Memory B cell (primary cell): ENCODE measurements at places on chromosomes 5 and 9.

- no peak for DNase-seq
These were observed 105.2 kb downstream of the RGS3 start for GRCh38 chr9:113568571-113569321.

- no peak for DNase-seq
These were observed 12.9 kb downstream of the YTHDC2 start for GRCh38 chr5:113526421-113526820.

- DNase-seq: no peak
These were observed 27.2 kb downstream of the TMEM245 start for GRCh38 chr9:109092587-109092986.

DNA sequence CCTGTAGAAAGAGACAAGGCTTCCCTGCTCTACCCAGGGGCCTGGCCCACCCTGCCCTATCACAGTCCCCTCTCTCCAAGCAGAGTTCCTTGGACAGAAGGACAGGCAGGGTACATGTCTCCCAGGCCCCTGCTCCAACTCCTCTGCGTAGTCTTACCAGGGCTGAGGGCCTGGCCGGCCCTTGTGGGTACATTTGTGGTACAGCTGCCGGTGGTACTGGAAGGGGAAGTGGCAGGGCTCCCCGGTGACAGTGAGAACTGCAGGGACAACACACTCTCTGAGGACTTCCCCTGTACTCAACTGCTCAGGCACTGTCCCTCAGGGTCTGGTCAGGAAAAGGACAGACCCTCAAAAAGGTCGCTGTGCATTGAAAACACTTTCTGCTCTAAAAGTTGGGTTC is 3.6 kb downstream of the F12 start:
- DNase-seq: peak; percentile 54

- DNase-seq: no peak
These were observed 186.2 kb downstream of the DCP2 start for GRCh38 chr5:113162770-113163169.

DNA sequence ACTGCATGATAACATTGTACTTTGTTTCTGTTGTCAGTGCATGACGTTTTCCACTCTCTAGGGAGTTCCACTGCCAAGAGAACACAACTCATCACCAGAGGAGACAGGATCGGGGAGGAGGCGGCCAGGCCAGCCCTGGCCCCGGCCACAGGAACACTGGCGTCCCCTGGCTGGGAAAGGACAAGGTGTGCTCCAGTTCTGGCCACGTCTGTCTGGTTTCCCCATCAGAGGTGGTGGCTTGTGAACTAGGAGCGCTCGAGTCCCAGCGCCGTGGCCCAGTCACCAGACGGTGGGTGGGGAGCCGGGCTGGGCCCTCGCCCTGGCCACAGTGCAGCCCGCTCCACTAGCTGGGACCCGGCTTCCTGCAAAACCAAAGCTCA is 211.9 kb upstream of the IRX4 start:
- DNase-seq: no peak

DNA sequence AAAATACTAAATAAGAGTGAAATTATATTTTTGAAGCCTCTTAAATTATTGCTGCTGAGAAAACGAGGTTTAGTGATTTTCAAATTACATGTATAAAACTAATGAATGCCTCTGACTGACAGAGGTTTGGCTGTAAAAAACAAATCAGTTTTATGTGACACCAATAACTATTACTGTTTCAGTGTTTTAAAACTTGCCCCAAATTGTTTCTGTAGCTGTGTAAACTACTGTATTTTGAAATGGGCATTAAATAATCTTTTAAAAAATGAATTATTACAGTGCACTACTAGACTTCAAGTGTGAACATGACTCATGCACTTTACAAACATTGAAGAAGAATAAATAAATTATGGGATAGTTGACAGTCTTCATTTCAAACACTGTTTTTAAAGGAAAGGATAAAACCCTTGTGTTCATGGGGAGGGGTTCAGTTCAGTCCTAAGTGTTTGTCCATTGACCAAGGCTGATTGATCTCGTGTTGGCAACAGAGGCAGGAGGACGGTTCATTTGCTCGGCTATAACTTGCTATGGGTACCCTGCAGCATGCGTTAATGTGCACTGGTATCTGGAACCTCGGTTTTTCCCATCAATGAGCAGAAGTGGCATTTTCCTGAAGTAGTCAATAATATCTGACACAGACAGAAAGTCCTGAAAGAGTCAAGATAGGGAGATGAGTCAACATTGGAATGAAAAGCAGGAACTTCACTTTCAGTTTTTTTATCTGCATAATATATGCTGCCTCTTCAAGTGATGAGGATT is 15.6 kb downstream of the C5orf58 start:
- DNase-seq: no peak

DNA sequence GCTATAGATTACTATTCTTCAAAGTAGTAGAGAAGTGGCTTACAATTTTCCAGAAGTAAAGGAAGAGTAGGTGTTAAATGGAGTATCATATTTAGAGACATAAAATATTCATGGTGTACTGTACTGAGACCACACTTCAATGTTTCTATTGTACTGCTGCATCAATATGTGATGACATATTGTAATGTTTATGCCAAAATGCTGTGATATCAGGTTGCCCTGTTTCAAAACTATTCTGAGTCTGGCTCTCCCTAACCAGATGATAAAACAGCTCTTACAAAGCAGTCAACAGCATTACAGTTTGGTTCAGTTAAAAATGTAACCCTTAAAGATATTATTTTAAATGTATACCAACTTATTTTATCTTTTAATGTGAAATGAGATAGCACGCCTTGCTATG is 30.8 kb upstream of the ACOT12 start:
- DNase-seq: no peak

- no peak for DNase-seq
These were observed 452.2 kb downstream of the KDM4C start for GRCh38 chr9:7209990-7210389.

GRCh38 chr9:138097501-138097991 is 220.0 kb downstream of the CACNA1B start:
- no peak for DNase-seq

DNA sequence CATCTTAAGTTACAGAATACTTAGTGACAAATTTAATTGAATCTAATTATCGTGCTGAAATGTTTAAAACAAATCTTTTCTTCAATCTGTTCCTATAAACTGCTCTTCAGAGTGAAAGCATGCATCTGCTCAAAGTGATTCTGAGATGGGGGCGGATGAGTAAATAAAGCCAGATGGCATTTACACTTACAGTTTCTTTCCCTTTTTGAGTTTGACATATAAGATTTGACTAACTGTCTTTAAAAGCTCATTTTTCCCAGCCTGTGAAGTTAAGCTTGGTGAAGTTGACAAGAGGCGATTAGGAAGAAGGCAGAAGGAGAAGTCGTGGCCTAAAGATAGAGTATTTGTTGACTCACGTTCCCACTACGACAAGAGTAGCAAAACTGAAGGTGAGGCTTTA is 137.4 kb downstream of the LPAR1 start:
- no peak for DNase-seq

GRCh38 chr5:55471468-55471867 is 63.3 kb downstream of the PLPP1 start:
- no peak for DNase-seq

GRCh38 chr5:72722792-72723452 is 93.5 kb upstream of the TNPO1 start:
- DNase-seq: no peak

DNA sequence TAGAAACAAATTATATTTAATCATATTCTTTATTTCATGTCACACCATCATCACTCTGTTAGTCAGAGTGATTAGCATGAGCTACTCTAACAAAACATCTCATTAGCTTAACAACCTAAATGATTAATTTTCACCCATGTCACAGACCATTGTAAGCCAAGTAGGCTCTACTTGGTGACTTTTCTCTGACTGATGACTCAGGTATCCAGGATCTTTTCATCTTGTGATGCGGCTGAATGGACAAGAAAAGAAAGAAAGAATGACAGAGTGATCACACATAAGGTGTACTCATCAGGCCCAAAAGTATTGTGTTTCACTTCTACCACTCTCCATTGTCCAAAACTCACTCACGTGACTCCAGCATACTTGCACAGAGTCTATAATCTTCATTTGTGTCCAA is 299.3 kb downstream of the ANXA1 start:
- DNase-seq: no peak

GRCh38 chr9:26231391-26231790 is 553.1 kb upstream of the TUSC1 start:
- DNase-seq: no peak

GRCh38 chr9:13439685-13440476 is 160.4 kb upstream of the MPDZ start:
- no peak for DNase-seq

- DNase-seq: no peak
These were observed 153.3 kb downstream of the SLF1 start for GRCh38 chr5:94771742-94772141.

GRCh38 chr5:44619875-44620610 is 188.7 kb upstream of the MRPS30 start:
- no peak for DNase-seq

DNA sequence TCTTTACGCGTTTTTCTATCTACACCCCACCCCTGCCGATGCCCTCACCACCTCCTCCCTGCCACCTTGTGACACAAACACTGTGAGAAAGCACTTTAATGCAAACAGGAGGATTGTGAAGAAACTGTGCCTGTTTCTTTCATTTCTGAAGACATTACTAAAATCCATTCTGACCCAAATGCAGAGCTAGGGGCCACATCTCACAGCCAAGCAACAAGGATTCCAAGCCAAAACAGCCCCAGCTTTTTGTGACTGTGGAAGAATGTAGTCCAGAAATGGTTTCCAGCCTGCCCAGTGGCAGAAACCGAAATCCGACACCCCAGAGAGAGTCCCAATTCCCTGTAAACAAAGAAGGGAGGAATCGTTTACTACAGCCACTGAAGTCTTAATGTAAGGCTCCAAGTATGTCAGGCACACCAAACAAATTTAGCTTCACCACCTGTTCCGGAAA is 190.9 kb downstream of the TTC39B start:
- DNase-seq: no peak

- no peak for DNase-seq
These were observed 382.1 kb downstream of the KDM4C start for GRCh38 chr9:7139886-7140285.

DNA sequence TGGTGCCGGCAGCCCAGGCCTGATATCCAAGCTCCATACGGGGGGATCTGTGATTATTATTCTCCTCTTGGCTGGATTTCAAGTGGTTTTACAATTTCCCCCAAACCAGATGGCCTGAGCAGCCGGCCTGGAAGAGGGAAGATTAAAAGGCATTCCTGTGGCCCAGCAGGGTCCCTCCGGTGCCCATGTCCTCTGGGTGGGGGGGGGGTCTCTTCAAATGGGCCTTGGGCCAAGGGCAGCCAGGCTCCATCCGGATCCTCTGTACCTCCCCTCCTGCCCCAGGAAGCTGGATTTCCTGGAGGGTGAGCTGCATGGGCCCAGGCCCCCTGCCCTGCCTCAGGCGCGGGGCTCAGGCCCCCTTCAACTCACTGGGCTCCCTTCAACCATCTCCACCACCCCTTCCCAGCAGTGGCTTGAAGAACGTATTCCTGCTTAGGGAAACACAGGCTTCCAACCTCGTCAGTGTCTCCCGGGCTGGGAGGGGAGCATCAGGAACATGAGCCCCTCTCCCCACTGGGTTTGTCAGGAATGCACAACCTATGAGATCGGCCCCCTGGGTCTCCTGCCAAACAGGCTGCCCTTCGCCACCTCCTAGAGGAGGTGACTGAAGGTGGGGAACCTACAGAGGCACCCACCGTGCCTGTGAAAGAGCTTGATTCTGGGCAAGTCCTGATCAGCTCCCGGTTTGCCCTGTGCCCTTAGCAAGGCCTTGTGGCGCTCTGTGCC is 62.9 kb upstream of the ORM1 start:
- no peak for DNase-seq

GRCh38 chr5:96807075-96807654 is 580 bp downstream of the ERAP1 start:
- no peak for DNase-seq

GRCh38 chr5:165272436-165272835 is 1767.0 kb downstream of the MAT2B start:
- DNase-seq: no peak

DNA sequence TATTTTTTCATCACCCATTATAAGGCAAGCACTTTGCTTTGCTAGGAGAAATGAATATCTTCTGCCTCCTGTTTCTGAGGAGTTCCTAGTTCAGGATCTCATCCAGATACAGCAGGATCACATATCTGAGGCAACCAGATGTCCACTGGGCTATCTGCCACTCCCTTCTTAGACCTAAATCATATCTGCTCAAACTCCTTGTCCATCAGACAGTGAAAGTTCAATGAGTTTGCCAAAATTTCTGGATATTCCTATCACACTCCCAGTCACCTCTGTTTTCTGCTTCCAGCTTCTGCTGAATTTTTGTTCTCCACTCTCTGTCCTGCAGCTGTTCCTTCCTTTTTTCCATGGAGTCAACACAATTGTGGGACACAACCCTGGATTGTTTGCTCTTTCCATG is 54.2 kb upstream of the BASP1 start:
- no peak for DNase-seq

- DNase-seq: no peak
These were observed 8.8 kb downstream of the CPLX2 start for GRCh38 chr5:175880213-175880612.

GRCh38 chr9:135043345-135043744 is 44.1 kb upstream of the OLFM1 start:
- DNase-seq: no peak

GRCh38 chr5:72427488-72428437 is 79.4 kb downstream of the ZNF366 start:
- DNase-seq: no peak

DNA sequence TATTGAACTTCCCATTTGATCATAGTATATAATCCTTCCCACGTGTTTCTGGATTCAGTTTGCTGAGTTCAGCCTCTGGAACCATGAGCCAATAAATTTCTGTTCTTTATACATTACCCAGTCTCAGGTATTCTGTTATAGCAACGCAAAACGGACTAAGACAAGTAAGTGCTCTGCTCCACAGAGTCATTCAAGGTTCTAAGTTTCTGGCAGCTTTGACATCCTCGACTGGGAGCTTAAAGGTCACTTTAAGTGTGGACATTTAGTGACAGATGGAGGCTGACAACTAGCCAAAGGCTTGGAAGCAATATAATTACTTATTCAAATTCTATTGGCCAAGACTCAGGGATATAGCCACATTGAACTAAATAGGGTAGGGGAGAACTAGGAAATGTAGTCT is 177.7 kb upstream of the RASEF start:
- no peak for DNase-seq

DNA sequence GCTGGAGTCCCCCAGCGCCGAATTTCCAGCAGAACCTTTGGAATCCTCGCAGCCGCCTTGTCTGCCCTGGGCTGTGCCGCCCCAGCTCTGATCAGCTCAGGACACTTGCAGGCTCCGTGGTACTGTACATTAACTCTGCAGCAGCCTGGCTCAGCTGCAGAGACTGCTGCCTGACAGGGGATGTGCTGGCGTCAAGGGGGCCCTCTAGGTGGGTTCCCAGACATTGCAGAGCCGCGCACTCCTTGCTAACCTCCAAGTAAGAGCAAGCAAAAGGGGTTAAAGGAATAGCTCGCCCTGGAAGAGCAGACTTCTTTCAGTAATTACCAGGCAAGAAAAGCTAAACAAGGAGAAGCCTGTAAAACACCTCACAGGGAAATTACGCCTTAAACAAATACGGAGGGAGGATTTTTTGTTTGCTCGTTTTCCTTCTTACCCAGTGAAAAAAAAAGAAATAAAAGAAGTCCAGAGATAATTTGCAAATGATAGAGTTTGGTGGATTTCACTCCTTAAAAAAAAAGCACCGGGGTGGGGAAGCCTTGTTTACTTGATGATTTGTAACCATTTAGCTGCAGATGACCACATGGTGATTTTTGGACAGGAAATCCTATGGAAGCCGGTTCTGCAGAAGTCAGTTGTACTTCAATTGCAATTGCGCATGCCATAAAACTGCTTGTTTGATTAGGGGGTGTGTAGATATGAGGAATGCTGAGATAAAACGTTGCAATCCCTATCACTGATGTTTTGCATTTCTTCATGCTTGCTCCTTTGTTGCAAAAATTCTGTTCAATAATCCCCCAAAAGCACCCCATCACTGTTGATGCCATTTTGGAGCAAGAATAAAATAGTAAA is 305.8 kb downstream of the PDE4D start:
- no peak for DNase-seq
